Stimulated activated CD4-positive, alpha-beta T cell treated with anti-CD3 and anti-CD28 coated beads, Interleukin-15, amount 100 ng/mL, for 1 hour (primary cell): ENCODE measurements at places on chromosomes 12 and 14.

- no peak for DNase-seq
These were observed 61.7 kb upstream of the BCL2L14 start for GRCh38 chr12:12008931-12009611.

GRCh38 chr14:67187826-67188225 lies 1.4 kb upstream of the GARIN2 start:
- DNase-seq: no peak

DNA sequence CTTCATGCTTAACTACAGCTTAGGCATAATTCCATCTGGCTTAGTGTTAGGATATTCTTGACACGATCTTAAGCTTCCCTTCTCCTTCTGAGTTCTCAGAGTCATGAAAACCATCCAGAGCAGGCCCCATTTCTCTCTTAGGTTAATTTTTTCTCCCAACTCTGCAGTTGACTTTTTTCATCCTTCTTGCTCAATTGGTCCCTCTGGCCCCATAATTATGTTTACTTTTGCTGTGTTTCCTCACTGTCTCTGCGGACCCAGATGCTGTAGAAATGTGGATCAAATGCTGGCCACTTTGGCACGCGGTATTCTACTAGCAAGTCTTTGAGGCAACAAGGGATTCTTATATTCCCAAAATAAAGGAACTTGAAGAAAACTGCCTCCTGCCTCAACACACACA lies 9.5 kb downstream of the TMEM132C start:
- DNase-seq: no peak

GRCh38 chr12:26187014-26187798 lies 8.2 kb upstream of the SSPN start:
- no peak for DNase-seq

DNA sequence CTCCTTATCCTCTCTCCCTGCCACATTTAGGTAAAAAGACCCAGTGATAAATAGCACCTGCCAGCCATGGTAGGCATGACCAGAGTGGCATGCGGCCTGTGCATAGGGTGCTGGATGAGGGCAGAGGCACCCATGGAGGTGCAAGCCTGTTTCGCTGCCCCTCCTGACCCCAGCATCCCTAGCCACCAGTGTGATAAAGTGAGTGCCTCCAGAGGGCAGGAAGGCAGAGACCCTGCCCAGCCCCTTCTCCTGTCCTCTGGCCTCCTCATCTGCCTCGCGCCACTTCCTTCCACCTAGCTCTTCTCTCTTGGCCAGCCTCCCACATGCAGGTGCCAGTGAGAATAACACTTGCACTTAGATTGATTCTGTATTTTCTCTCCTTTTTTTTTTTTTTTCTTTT lies 108.3 kb upstream of the FUT8 start:
- no peak for DNase-seq

- no peak for DNase-seq
These were observed 1.1 kb upstream of the RBMS2 start for GRCh38 chr12:56520506-56520905.

DNA sequence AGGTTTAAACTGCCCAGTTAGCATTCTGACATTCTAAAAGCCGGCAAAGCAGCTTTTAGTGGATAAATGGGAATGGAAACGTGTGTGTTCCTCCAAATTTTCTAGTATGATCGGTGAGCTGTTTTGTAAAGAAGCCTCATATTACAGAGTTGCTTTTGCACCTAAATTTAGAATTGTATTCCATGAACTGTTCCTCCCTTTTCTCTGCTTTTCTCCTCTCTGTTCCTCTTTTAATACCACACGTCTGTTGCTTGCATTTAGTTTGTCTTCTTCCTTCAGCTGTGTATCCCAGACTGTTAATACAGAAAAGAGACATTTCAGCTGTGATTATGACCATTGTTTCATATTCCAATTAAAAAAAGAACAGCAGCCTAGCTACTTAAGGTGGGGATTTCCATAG lies 10.7 kb downstream of the DYRK2 start:
- no peak for DNase-seq

- no peak for DNase-seq
These were observed 203.1 kb downstream of the PTPRO start for GRCh38 chr12:15525441-15525840.

- no peak for DNase-seq
These were observed 110.4 kb downstream of the ARID2 start for GRCh38 chr12:45839917-45840316.

- no peak for DNase-seq
These were observed 81.0 kb downstream of the DUSP16 start for GRCh38 chr12:12481631-12482030.

GRCh38 chr12:83575326-83575725 lies 888.6 kb downstream of the TMTC2 start:
- DNase-seq: no peak

DNA sequence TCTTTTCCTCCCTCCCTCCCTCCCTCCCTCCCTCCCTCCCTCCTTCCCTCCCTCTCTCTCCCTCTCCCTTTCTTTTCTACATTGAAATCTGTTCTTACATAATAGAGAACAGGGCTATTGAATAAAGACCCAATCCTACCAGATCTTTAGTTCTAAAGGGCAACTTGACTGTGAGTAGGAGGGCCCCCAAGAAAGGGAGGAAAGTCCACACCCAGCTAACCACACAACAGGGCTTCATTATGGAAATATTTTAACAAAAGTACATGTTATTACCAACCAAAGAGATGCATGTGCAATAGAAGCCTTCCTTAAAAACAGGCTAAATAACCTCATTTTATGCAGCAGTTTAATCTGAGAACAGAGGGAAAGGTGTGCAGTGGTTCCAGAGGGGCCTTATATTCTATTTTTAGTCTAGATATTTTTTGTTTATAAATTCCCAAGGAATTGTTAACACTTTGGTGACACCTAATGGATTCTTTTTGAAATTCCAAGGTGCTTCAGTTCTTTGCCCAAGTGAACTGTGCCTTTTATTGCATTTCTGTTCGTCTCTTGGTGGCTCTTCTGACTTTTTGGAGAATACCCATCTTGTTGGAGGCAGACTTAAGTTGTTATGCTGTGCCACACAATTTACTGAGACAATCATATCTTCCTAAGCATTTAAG lies 63.0 kb downstream of the GNS start:
- DNase-seq: no peak

- DNase-seq: no peak
These were observed 18.0 kb downstream of the TNFAIP2 start for GRCh38 chr14:103141117-103141796.

GRCh38 chr12:82600379-82600778 lies 86.3 kb upstream of the TMTC2 start:
- DNase-seq: no peak

DNA sequence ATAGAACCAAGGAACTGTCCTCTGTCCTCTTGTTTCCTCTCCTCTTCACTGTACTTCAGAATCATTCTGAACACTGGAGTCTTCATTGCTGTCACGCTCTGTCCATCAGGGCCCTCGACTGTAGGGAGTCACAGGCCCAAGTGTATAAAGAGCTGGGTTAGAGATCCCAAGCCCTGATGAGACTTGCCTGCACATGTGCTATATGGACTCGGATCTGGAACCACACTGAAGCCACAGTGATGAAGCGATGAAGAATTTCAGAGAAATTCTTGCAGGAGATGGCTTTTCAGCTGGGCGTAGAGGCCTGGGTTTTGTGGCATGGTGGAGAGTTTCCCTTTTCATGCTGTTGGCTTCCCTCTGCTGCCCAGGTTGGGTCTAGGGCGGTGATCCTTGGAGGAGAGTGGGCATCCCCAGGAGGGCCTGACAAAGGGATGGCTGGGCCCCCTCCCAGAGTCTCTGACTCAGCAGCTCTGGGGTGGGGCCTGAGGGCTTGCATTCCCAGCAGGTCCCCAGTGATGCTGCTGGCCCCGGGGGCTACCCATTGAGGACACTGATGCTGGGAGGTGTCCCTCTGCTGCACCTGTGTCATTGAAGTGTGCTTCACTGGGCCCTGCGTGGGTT lies 39.6 kb upstream of the YY1 start:
- no peak for DNase-seq

- DNase-seq: no peak
These were observed 29.8 kb downstream of the DICER1 start for GRCh38 chr14:95127531-95127911.

DNA sequence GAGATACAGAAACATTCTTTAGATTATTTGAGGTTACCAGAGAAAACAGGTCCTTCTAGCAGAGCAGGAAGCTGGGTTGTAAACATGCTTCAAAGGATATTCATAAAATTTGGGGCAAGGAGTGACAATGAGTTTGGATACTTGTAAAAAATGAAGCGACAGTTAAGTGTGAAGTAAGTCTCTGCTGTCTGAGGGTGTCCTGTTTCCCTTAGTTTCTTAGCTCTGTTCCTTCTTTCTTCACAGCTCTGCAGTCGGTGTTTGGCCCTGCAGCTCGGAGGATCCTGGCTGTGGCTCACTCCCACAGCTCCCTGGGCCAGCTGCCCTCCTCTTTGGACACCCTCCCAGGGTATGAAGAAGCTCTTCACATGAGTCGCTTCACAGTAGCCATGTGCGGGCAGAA lies 10.8 kb downstream of the TMEM52B start:
- no peak for DNase-seq

DNA sequence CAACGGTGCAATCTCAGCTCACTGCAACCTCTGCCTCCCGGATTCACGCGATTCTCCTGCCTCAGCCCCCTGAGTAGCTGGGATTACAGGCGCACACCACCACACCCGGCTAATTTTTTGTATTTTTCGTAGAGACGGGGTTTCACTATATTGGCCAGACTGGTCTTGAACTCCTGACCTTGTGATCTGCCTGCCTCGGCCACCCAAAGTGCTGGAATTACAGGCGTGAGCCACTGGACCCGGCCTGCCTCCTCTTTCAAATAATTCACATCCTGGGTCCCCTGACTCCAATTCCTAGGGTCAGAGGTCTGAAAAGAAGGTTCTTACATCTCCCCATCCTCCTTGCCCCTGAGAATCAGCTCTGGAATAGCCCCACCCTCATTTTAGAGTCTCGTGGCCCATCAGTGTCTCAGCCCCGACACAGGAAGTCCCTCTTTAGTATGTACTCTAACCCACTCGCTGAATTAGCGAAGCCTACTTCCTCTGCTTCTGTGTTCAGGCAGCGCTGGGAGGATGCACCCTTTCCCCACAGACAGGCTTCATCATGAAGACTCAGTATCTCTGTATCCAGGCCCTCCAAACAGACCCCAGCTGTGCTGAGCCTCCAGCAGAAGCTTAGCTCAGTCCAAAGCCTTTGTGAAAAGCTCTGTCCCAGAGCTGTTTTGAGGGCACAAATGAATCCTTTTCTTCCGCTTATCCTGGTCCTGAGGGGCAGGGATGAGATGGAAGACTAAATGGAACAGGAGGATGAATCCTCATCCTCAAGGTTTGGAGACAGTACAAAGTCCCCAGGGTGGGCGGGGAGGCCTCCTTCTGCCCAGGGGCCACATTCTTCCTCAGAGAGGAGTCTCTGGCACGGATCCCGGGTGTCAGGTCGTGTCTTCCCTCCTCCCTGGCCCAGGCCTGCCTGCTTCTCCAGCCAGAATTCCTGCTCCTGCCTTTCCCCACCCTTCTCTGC lies 3.5 kb downstream of the LPAR5 start:
- no peak for DNase-seq

DNA sequence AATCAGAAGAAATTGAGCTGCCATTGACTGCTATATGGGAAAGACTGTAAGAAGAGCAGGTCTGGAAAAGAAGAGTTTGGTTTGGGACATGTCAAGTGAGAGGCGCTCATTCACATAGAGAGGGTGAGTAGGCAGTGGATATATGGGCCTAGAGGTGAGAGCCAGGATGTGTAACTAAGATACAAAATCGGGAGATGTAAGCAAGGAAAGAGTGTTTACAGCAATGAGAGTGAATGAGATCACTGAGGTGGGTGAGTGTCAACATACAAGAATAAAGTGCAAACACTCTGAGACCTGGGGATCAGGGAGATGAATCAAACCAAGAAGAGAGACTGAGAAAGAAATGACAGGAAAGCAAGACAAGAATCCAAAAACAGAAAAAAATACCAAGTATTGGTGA lies 58.0 kb upstream of the RTRAF start:
- DNase-seq: no peak

DNA sequence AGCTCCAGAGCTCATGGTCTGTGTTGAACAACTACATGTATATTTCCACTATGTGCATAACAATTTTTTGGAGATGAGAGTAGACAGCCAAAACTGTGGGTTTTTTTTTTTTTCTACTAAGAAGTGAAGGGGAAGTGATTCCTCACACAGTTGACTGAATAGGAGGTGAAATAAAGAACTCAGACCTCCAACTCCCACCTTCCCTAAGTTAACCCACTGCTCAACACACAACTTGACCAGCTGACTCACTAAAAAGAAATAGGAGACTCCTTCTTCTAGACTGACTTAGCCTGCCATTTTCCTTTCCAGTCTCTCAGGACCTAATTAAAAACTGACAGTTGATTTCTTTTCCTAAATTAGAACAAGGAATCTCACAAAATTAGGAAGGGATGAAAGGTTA lies 1.7 kb downstream of the M6PR start:
- DNase-seq: no peak

DNA sequence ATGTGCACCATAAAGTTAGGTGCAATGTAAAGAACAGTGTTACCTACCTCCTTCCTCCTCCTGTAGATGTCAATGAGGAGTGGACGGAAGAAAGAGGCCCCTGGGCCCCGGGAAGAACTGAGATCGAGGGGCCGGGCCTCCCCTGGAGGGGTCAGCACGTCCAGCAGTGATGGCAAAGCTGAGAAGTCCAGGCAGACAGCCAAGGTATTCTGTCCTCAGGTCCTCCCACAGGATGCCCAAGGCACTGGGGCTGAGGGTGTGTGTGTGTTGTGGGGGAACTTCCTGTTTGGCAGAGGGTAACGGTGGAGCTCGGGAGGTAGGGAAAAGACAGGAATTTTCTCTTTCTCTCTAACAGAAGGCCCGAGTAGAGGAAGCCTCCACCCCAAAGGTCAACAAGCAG lies 6.4 kb downstream of the ATN1 start:
- no peak for DNase-seq

DNA sequence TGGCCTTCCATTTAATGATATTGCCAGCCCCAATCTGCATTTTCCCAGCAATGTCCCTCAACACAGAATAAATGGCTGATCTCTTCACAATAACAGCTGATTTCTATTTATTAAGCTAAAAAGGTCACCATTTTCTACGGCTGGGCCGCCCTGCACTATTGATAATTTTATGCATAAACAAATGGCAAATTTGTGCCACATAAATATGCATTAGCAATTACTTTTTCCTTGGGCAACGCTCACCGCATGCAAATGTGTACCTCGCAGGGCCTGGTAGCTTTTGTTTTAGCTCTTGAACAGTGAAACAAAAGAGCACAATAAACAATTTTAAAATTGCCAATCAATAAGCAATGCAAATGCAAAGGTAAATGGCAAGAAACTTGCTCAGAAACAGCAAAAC lies 331.9 kb upstream of the SOX5 start:
- DNase-seq: no peak

DNA sequence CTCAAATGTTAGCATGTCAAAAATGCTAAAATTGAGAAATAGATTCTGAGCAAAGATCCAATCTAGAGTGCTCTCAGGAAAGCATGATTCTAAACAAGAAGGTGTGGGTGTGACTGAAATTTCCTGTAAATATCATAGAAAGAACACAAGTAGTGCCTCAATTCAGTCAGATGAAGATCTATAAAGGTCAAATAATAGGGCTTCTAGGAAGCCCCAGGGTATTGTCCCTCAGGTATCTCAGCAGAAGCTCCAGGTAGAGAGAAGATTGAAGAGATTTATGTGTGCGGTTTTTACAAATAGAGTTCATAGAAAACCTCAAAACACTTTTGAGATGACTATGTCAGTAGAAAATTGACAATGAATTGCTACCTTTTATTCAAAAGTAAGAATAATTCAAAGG lies 13.0 kb downstream of the KLRD1 start:
- DNase-seq: no peak
